Fibroblast of lung (primary cell): ENCODE measurements at places on chromosomes 4 and X.

DNA sequence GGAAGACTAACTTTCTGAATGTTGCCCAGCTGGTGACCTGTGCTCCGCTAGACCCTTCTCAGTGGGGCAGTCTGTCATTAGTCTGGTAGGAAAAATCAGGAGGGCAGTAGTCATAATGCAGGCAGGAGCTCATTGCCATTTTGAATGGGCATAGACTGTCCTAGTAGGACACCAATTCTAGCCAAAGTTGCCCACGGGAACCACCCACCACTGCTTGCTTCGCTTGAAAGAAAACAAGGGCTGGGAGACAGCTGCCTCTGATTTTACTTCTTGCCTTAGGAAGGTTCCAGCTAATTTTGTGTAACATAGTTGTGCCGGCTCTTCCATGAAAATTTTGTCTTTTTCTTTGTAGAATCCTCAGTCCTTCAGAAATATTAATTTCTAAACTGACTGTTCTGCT is 23.3 kb downstream of the HOPX start:
- peaks cover 8% of the 10 kb centered on the region for H3K27me3 ChIP-seq
- DNase-seq, result no peak
- no peaks in the 10 kb centered on the region for H3K36me3 ChIP-seq
- H3K4me3 ChIP-seq, result no peak overlapping the region
- H3K4me1 ChIP-seq, result no peaks in the 10 kb centered on the region

DNA sequence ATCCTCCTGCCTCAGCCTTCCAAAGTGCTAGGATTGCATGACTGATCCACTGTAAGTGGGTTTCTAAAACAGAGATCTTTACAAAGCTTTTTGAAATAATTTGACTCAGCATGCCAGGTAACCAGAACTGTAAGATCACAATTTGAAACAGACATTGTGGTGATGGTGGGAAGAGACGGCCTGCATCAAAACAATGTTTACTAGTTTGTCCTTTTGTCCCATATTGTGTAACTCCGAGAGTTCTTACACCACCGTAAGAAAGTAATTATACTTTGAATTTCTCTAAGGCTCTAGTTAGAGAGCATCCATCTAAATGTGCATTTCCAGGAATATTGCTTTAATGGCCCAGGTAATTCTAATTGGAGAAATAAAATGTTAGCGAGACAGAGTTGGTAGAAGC is 594 bp upstream of the ARHGAP24 start:
- H3K27me3 ChIP-seq, result no peaks in the 10 kb centered on the region
- H3K4me3 ChIP-seq, result peak overlapping the region; percentile 42
- no peak overlapping the region for H3K27ac ChIP-seq

- H3K27ac ChIP-seq, result no peak overlapping the region
- H3K27me3 ChIP-seq, result no peaks in the 10 kb centered on the region
- no peak overlapping the region for H3K4me3 ChIP-seq
- no peaks in the 10 kb centered on the region for H3K4me1 ChIP-seq
These were observed 25.7 kb downstream of the SEPTIN6 start for GRCh38 chrX:119667111-119667878.

GRCh38 chr4:74543231-74543781 is 98.4 kb downstream of the AREG start:
- no peaks in the 10 kb centered on the region for H3K4me1 ChIP-seq
- H3K36me3 ChIP-seq, result no peaks in the 10 kb centered on the region
- H3K27me3 ChIP-seq, result no peaks in the 10 kb centered on the region
- H3K27ac ChIP-seq, result no peak overlapping the region

GRCh38 chrX:50333308-50333707 is 128.7 kb downstream of the CCNB3 start:
- H3K27me3 ChIP-seq, result no peaks in the 10 kb centered on the region
- H3K36me3 ChIP-seq, result no peaks in the 10 kb centered on the region
- H3K4me1 ChIP-seq, result no peaks in the 10 kb centered on the region

- no peak for DNase-seq
- no peaks in the 10 kb centered on the region for H3K36me3 ChIP-seq
- no peaks in the 10 kb centered on the region for H3K4me1 ChIP-seq
- peaks cover 21% of the 10 kb centered on the region for H3K27me3 ChIP-seq
- no peak within 1 kb of the TSS for H3K4me3 ChIP-seq
These were observed at the start of gene SPINK2 for GRCh38 chr4:56821381-56822243. TSS of gene SPINK2 (minus strand) at chr4:56821701. CDS start at chr4:56821662, 39 bp downstream.

- no peak overlapping the region for H3K4me3 ChIP-seq
- H3K27ac ChIP-seq, result no peak overlapping the region
- no peaks in the 10 kb centered on the region for H3K36me3 ChIP-seq
- peaks cover 26% of the 10 kb centered on the region for H3K27me3 ChIP-seq
- DNase-seq, result no peak
These were observed 69.8 kb downstream of the PSAPL1 start for GRCh38 chr4:7364979-7365378.

DNA sequence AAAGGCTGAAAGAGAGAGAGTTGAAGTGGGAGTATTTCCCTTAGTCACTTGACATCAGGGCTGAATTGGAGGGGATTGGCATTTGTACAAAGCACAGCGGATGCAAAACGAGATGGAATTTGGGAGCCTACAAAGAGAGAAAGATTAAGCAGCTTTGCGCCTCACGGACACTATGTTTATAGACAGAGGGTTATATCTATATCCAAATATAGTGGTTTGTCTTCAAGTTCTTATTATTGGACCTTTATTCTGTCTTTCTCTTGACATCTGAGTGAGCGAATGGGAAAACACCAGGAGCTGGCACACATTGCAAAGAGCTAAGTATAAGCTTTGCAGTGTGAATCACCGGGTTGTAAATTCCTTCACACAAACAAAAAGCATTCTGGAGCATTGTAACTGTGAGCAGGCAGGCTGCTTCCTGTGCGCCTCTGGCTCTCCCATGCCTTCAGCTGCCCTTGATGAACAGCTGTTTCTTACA is 500.2 kb downstream of the STIM2 start:
- H3K27ac ChIP-seq, result no peak overlapping the region
- no peaks in the 10 kb centered on the region for H3K4me1 ChIP-seq
- DNase-seq, result peak; percentile 88
- H3K36me3 ChIP-seq, result no peaks in the 10 kb centered on the region
- H3K27me3 ChIP-seq, result no peaks in the 10 kb centered on the region

GRCh38 chrX:44011506-44011905 is 38.3 kb upstream of the NDP start:
- no peaks in the 10 kb centered on the region for H3K27me3 ChIP-seq
- no peak overlapping the region for H3K4me3 ChIP-seq
- DNase-seq, result no peak
- no peak overlapping the region for H3K27ac ChIP-seq

DNA sequence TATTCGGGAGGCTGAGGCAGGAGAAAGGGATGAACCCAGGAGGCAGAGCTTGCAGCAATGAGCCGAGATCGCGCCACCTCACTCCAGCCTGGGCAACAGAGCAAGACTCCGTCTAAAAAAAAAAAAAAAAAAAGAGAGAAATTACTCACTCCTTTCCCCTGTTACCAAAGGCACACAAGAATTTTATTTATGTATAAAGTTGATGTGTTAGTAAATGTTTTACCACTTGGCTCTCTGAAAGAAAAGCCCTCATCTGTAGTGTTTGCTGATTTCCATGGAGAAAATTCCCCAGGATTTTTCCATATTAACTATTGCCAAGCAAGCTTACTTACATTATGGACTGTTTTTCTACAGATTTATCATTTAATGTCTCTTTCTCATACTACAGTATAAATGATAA is 142.1 kb upstream of the PABPC4L start:
- H3K27ac ChIP-seq, result no peak overlapping the region
- H3K4me3 ChIP-seq, result no peak overlapping the region
- DNase-seq, result no peak

DNA sequence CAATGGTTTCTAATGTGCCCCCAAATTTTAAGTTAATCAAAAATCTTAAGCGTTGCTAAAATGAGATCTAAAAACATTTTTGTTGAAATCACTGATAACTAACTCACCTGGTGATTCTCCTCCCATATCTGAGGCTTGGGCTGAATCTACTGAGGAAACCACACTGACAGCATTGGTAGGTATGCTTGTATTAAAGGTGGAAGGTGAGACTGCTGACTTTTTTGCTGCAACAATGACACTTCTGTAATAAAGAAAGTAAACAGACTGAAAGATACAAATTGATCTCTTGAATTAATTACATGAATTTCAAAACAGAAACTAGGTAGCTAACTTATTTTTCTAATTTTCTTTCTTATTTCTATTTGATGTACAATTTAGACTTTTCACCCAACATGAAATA is 198.1 kb downstream of the LRBA start:
- no peaks in the 10 kb centered on the region for H3K4me1 ChIP-seq
- DNase-seq, result no peak
- H3K27ac ChIP-seq, result no peak overlapping the region
- H3K36me3 ChIP-seq, result no peaks in the 10 kb centered on the region

DNA sequence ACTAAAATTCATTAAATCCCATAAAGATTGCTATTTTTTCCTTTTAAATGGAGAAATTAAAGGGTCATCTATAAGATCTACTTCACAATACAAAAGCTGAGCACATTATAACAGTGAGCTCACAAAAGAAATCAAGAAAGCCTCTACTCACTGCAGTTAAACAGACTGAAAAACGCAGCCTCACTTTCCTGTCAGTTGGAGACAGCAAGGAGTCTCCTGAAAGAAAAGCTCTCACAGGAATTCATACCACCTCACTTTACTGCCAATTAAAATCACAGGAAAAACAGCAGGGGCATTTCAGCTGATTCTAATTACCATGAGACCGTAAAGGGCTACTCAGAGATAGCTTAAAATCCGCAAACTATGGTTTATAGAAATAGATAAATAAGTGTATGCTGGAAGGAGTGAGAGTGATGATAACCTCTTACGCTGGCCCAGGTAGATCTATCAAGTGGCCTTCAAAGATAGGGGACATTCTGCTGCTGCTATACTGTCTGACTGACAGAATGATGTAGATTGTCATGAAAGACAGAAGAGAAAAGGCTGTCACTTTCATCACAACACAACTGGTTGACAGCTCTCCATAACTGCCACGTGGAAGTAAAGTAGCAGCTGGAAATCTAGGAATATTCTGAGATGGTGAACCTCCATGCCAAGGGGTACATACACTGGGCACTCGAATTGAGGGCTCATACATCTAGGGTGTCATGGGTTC is 1333.7 kb upstream of the DIAPH2 start:
- H3K36me3 ChIP-seq, result no peaks in the 10 kb centered on the region
- no peak overlapping the region for H3K4me3 ChIP-seq
- no peaks in the 10 kb centered on the region for H3K4me1 ChIP-seq
- no peak overlapping the region for H3K27ac ChIP-seq
- DNase-seq, result no peak

GRCh38 chrX:144637731-144638130 is 609.6 kb upstream of the SPANXN1 start:
- no peaks in the 10 kb centered on the region for H3K4me1 ChIP-seq
- no peak overlapping the region for H3K4me3 ChIP-seq
- no peak overlapping the region for H3K27ac ChIP-seq
- no peak for DNase-seq
- no peaks in the 10 kb centered on the region for H3K36me3 ChIP-seq

GRCh38 chr4:123880631-123881030 is 484.0 kb downstream of the SPRY1 start:
- H3K4me3 ChIP-seq, result no peak overlapping the region
- no peak overlapping the region for H3K27ac ChIP-seq
- H3K36me3 ChIP-seq, result no peaks in the 10 kb centered on the region
- no peak for DNase-seq
- no peaks in the 10 kb centered on the region for H3K4me1 ChIP-seq

GRCh38 chr4:15963576-15963975 is 601 bp upstream of the FGFBP2 start:
- H3K27me3 ChIP-seq, result no peaks in the 10 kb centered on the region
- H3K4me3 ChIP-seq, result no peak overlapping the region
- no peaks in the 10 kb centered on the region for H3K36me3 ChIP-seq
- no peak overlapping the region for H3K27ac ChIP-seq
- no peaks in the 10 kb centered on the region for H3K4me1 ChIP-seq

- DNase-seq, result no peak
- peaks cover 15% of the 10 kb centered on the region for H3K27me3 ChIP-seq
- no peak overlapping the region for H3K27ac ChIP-seq
- H3K4me3 ChIP-seq, result no peak overlapping the region
These were observed 209.8 kb upstream of the NOCT start for GRCh38 chr4:138805736-138806135.

DNA sequence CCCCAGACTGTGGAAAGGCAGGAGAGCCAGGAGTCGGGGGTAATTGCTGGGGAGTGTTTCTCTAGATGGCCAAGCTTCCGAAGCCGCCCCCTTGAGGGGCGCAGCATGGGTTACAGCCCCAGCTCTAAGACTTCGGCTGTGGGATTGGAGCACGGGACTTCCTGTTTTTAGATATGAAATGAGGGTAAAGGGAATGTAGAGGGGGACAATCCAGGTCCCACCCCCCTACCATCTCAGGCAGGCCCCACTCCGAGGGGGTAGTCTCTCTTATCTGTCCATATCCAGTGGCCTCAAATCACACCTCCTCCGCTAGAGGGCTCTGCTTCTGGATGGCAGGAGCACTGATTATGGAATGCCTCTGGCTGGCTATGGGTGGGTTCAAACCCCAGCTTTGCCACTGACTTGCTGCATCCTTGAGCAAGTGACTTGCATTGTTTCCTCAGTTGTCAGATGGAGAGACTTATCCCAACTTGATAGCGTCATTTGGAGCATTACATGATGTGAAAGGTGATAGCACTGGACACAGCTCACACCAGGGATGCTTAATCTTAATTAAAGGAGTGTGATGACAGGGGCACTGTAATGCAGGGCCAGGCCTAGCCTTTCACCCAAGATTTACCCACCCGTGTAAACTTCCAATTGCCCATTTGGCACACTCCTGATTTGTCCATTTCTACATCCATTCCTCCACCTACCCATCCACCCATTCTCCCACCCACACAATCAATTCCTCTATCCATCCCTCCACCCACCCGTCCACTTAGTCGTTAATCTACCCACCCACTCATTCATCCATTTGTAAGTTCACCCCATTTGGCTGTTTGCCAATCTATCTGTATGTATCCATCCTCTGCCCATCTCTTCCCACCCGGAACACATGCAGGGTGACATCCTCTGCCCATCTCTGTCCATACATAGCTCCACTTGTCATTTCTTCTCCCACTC is 848 bp upstream of the KCND1 start:
- DNase-seq, result peak; percentile 57
- peaks cover 2% of the 10 kb centered on the region for H3K4me1 ChIP-seq
- H3K4me3 ChIP-seq, result peak overlapping the region; percentile 50
- H3K27me3 ChIP-seq, result no peaks in the 10 kb centered on the region
- H3K27ac ChIP-seq, result no peak overlapping the region

GRCh38 chr4:184200296-184200695 is 17.4 kb downstream of the ENPP6 start:
- H3K27me3 ChIP-seq, result no peaks in the 10 kb centered on the region
- H3K36me3 ChIP-seq, result no peaks in the 10 kb centered on the region
- DNase-seq, result no peak
- no peak overlapping the region for H3K4me3 ChIP-seq

GRCh38 chr4:121189326-121190215 is 25.4 kb upstream of the TNIP3 start:
- no peaks in the 10 kb centered on the region for H3K36me3 ChIP-seq
- no peaks in the 10 kb centered on the region for H3K27me3 ChIP-seq
- no peak overlapping the region for H3K27ac ChIP-seq
- no peaks in the 10 kb centered on the region for H3K4me1 ChIP-seq
